ENCODE measurements at places on chromosomes 7 and 10.

GRCh38 chr7:70574970-70575799 lies 556.8 kb upstream of the GALNT17 start:
- DNase-seq, result no peak

GRCh38 chr7:41203542-41203941 lies 499.3 kb downstream of the INHBA start:
- no peak for DNase-seq

DNA sequence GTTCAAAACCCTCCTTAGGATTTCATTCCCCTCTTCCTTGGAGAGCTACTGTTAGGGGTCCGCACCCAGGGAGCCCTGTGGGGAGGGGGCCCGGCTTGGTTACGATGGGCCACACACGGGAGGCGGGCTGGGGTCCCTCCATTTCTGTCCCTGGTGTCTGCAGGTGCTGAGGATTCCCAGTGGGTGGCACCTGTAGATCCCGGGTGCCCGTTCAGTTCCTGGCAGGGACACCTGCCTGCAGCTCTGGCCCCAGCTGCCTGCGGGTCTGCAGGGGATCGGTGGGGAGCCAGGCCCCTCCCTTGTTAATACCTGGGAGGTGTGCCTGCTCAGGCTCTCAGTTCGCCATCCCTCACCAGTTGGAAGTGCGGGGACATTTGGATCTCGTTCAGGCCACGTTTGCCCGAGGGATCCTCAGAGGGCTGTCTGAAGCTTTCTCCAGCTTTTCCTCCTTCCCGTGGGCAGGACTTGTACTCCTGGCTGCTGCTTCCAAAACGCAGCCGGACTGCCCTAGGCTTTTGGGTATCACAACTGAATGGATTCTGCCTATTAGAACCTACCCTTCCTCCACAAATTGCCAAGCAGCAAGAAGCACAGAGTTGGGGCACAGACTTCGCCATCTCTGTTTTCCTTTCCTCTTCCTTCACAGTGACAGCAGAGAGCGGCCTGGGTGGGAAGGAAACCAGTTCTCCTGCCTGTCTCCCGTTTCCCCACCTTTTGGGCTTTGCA lies 22.3 kb upstream of the IL15RA start:
- no peak for DNase-seq

DNA sequence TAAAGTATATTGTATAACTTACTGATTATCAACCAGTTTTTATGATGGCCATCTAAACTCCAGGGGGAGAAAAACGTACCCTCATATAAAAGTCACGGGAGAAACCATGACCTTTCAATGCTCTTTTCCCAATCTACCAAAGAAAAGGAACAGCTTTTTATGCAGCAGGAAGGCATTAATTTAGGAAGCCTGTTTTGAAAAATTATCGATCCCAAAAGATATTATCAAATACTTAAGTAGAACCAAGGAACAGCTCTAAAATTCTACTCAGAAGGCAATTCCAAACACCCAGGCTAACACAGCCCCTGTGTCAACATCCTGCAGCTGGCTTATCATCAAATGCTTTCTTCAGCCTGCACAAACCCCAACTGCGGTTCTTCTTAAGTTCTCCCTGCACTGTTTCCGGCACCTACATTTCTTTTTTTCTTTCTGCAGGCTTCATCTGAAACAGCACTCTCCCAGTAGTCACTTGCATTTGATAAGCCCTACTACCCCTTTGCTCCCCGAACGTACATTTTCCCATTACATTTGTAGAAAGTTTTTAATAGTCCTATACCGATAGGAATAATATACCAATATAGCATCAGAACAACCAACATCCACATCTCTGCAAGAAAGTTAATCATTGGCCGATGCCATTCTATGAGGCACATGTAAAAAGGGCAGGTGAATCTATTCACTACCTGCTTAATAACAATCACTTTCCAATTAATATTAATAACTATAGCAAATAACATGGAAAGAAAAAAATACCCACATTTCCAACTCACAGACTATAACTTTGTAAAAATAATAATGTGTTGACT lies 47.9 kb downstream of the PIP4K2A start:
- no peak for DNase-seq

DNA sequence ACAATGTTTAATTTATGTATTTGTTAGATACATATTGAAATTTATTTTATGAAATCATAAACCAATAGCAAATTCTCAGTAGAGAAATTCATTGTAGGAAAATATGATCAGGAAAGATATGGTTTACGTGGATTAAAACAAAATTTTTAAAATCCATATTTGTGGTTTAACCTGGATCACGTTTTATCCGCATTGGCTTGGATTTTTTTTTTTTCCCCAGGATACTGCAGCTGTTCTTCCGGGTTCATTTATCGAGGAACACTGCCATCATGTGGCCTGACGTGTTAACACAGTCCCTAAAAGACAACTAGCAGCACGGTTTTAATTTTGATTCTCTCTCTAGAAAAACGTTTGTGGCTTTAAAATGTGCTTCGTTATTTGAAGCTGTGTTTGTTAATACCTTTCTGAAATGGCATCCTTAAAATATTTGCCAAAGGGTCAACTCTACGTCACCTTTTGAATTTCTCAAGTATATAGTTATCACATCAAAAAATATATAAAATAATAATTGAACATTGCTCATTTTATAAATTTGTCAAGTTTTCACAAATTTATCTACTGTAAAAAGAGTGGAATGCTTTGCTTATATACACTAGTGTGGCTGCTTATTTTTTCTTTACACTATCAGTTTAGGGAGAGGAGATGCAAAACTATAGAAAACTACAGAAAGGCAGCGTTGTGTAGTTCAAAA lies 8.7 kb upstream of the ASB4 start:
- peak; percentile 18 for DNase-seq

DNA sequence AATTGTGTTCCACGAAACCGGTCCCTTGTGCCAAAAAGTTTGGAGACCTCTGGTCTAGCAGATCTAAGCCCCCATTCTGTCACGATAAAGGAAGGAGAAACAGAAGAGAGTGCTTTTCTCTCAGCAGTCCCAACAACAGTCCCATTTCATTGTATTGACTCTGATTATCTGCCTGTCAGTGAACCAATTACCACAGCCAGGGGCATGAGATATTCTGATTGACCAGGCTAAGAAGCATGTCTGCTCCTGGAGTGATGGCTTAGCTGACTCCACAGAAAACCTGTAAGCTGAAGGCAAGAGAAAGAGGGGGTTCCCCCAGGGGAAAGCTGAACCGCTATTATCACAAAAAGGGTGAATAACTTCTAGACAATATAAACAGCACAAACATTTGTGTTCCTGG lies 765.4 kb downstream of the SORCS1 start:
- DNase-seq, result no peak

DNA sequence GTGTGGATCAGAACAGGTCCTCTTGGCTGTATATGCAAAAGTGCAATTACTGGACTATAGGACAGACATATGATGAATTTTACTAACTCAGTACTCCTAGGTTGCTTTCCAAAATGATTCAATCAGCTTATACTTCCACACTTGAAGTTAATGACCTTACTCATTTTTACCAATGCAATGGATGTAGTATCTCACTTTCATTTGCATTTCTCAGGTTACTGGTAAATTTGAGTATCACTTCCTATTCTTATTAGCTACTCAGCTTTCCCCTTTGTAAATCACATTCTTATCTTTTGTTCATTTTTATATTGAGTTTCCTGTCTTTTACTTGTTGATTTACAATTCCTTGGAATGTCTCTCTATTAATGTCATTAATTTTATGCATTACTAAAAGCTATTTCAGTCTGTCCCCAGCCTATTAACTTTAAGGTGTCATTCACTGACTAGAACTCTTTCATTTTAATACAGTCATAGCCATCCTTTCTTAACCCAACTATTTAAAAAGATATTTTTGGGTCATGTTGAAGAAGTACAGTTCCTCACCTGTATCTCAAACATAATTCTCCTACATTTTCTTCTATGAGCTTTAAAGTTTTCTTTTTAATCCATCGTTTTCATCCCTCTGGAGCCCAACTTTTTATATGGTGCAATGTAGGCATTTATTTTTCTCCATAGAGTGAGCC lies 88.6 kb downstream of the VIM start:
- DNase-seq, result no peak

- DNase-seq, result no peak
Observed at GRCh38 chr7:104656467-104656866, 328.1 kb downstream of the LHFPL3 start.

GRCh38 chr7:145978769-145979168 lies 137.8 kb upstream of the CNTNAP2 start:
- no peak for DNase-seq

GRCh38 chr10:87836098-87836497 lies 18.1 kb upstream of the ATAD1 start:
- DNase-seq, result no peak

- no peak for DNase-seq
Observed at GRCh38 chr7:116500078-116500853, 728 bp downstream of the CAV2 start.

GRCh38 chr10:113362645-113363091 lies 190.2 kb upstream of the HABP2 start:
- DNase-seq, result no peak
